ENCODE measurements at places on chromosomes 12 and 14.
A peak's percentile ranks its signal among the peaks of the same experiment; 100 is the strongest.

DNA sequence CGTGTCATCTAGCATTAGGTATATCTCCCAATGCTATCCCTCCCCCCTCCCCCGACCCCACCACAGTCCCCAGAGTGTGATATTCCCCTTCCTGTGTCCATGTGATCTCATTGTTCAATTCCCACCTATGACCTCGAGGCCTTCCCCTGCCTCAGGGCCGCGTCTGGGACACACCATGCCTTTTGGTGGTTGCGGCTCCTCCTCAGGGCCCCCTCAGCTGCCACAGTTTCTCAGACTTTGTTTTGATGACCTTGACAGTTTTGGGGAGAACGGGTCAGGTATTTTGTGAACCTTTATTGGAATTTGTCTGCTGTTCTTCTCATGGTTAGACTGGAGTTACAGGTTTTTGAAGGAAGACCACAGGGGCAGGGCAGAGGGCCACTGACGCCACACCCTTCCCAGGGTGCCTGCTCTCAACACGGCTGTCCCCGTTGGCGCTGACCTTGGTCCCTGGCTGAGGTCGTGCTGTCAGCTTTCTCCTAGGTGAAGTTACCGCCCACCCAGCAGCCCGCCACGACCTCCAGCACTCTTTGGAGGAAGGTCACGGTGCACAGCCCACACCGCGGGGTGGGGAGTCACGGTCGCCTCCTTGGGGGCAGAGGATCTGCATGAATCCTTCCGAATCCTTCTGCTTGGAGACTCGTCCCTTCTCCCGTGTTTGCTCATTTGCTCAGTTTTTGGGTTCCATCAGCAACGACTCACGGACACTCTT is 130.5 kb downstream of the KIF26A start:
- no peaks in the 10 kb centered on the region for H3K4me1 ChIP-seq
- no peak for DNase-seq
- H3K27ac ChIP-seq, result no peak overlapping the region
- no peaks in the 10 kb centered on the region for H3K27me3 ChIP-seq
- H3K4me3 ChIP-seq, result no peak overlapping the region
- no peaks in the 10 kb centered on the region for H3K36me3 ChIP-seq

DNA sequence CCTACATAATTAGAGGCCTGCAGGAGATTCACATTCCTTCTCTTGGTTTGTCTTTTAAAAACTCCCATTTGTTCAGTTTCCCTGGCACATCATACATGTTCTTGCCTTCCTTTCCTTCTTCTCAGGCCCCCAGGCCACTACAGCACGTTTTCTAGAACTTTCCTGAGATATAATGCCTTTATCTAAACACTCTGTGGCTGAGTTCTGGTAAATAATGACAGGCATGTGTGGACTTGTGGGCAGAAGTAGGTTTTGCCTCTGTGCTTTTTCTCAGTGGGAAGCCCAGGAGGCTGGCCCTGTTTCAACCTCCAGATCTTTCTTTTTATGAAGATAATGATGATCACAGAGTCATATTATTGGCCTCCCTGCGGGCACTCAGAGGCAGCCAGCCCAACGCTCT is 117.2 kb downstream of the TMX1 start:
- no peaks in the 10 kb centered on the region for H3K36me3 ChIP-seq
- no peak overlapping the region for H3K4me3 ChIP-seq
- H3K4me1 ChIP-seq, result peaks cover 5% of the 10 kb centered on the region
- no peak overlapping the region for H3K27ac ChIP-seq

DNA sequence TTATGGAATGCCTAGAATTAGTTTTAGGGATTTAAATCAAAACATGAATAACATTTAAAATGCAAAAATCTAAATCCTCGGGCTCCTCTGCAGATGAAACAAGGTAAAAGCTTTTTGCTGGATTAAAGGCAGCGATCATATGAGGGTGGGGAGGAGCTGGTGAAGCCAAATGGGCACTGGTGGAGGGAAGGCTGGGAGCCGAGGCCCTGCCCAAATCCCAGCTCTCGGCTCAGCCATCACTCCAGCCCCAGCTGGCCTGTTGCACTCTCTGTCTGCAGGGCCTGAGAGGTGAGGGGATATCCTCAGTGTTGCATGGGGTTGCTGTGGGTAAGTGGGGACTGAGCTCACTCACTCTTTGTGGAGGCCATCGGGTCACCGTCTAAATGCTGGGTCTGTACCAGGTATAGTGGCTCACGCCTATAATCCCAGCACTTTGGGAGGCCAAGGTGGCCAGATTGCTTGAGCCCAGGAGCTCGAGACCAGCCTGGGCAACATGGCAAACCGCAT is 28.6 kb downstream of the CALM1 start:
- no peak overlapping the region for H3K27ac ChIP-seq
- no peaks in the 10 kb centered on the region for H3K4me1 ChIP-seq
- no peak overlapping the region for H3K4me3 ChIP-seq
- H3K27me3 ChIP-seq, result no peaks in the 10 kb centered on the region
- H3K36me3 ChIP-seq, result no peaks in the 10 kb centered on the region
- no peak for DNase-seq

DNA sequence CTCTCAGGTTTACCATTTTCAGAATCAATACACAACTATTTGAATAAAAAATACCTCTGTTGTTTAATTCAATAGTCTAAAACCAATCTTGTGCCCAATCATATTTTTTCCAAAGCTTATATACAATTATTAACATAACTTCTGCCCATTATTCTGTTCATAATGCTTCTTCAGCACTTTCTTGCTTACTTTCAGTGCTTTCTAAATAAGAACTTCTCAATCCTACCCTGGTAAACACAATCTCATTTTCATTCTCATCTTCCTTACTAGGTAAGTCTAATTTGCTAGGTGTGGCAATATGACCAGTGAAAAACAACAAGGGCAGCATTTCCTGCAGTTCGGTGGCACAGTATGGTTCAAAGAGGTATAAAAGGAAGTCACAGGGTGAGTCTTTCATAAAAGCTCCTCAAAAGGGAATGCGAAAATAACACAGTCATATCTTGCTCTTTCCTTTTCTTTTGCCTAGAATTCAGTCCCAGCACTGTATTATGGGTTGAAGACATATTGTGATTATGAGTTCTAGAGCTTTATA is 103.5 kb downstream of the FOXG1 start:
- H3K4me3 ChIP-seq, result no peak overlapping the region
- no peaks in the 10 kb centered on the region for H3K27me3 ChIP-seq
- H3K4me1 ChIP-seq, result no peaks in the 10 kb centered on the region
- no peaks in the 10 kb centered on the region for H3K36me3 ChIP-seq

- H3K4me1 ChIP-seq, result peaks cover 17% of the 10 kb centered on the region
- no peak overlapping the region for H3K4me3 ChIP-seq
- no peaks in the 10 kb centered on the region for H3K27me3 ChIP-seq
- H3K36me3 ChIP-seq, result no peaks in the 10 kb centered on the region
These were observed 75.1 kb downstream of the DCAF5 start for GRCh38 chr14:69077841-69078240.

DNA sequence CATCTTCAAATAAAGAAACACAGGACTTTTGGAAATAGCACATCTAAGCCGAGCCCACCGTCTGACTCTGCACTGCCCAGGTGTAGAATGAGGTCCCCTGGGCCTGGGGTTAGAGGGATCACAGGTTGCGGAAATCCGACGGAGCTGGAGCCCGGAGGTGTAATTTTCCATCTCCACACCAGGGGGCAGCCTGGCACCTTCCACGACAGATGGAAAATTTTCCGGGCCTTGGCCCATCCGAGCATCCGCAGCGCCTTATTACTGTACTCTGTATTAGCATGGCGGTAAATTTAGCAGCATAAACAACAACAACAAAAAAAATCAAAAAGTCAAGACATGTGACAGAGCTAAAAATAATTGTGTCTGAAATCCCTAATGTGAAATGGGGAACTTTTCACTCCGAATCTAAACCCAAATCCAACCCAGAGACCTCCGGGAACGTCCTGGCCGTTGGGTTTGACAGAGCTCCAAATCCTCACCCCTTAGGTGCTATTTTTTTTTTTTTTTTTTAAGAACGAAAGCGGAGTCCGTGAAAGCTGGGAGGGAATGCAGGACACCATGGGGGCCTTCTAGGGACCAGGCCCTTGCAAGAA is 93.9 kb downstream of the KSR2 start:
- DNase-seq, result no peak
- no peaks in the 10 kb centered on the region for H3K4me1 ChIP-seq
- no peaks in the 10 kb centered on the region for H3K36me3 ChIP-seq

GRCh38 chr12:52024845-52025230 is 18.1 kb downstream of the TAMALIN start:
- no peaks in the 10 kb centered on the region for H3K27me3 ChIP-seq

DNA sequence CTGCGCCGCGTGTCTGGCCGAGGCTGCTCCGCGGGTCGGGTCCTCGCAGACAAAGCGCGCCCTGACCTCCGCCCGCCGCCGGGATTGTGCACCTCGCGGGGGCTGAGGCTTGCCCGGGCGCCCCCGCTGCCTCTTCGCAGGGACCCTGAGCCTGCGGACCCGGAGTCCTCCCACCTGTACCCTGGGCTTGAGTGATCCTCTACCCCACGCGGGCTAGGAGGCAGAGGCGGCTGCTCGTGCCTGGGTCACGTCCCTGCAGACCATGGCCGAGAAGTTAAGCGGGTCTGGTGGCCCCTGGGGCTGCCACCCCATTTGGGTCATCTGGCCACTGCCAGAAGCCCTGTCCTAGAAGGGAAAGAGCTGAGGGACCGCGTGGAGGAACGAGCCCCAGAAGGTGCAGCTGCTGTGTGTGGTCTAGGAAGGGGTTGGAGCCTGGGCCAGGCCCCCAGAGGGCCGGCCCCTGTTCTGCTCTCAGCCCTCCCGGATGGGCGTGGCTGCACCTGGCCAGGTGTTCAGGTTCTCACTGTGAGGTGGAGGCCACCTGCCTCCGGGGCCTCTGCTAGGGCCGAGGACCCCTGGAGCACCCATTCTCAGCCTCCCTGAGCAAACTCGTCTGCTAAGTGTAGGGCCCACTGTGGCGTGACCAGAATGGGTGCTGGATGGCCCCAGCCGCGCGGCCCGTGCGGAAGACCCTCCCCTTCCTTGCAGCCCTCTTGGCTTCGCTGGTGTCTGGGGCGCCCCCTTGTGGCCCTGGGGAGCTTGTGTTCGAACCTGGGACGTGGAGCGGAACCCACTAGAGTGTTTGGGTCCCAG is 49.6 kb downstream of the LRCOL1 start:
- no peaks in the 10 kb centered on the region for H3K27me3 ChIP-seq
- H3K4me1 ChIP-seq, result peaks cover 28% of the 10 kb centered on the region
- no peak for DNase-seq
- peak overlapping the region; percentile 68 for H3K4me3 ChIP-seq

DNA sequence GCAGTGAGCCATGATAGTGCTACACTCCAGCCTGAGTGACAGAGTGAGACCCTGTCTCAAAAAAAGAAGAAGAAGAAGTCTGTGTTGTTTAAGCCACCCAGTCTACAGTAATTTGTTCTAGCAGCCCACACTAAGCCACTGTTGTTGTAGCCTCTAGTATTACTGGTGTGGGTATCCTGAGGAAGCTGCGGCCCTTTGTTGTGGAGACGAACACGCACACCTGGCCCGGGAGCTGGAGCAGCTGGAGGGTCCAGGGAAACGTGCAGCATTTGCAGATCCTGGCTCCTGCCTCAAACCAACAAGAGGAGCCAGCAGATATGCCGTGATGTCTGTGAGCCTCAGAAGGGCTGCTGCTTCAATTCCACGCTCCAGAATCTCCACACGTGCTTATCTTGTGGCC is 65.3 kb downstream of the MAP1LC3B2 start:
- no peaks in the 10 kb centered on the region for H3K4me1 ChIP-seq
- no peak overlapping the region for H3K4me3 ChIP-seq
- no peaks in the 10 kb centered on the region for H3K27me3 ChIP-seq
- no peak overlapping the region for H3K27ac ChIP-seq
- DNase-seq, result no peak
- no peaks in the 10 kb centered on the region for H3K36me3 ChIP-seq

DNA sequence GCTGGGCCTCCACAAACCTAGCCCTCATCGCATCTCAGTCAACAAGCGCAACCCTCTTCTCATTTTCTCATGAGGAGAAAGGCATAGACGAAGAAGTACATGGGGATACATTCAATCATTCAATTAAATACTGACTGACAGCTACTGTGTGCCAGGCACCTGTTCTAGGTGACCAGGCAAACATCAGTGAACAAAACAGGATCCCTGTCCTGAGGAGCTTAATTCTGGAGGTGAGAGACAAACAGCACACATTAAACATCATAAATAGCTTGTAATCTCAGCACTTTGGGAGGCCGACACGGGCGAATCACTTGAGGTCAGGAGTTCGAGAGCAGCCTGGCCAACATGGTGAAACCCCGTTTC is 362 bp upstream of the ACYP1 start:
- H3K4me1 ChIP-seq, result peaks cover 31% of the 10 kb centered on the region
- H3K36me3 ChIP-seq, result no peaks in the 10 kb centered on the region
- H3K27me3 ChIP-seq, result no peaks in the 10 kb centered on the region
- DNase-seq, result no peak
- H3K27ac ChIP-seq, result no peak overlapping the region

- H3K27ac ChIP-seq, result no peak overlapping the region
- no peaks in the 10 kb centered on the region for H3K27me3 ChIP-seq
- no peaks in the 10 kb centered on the region for H3K36me3 ChIP-seq
These were observed 237.3 kb downstream of the CACNA1C start for GRCh38 chr12:2290091-2290490.

GRCh38 chr14:70888681-70889175 is 18.5 kb upstream of the PCNX1 start:
- no peaks in the 10 kb centered on the region for H3K36me3 ChIP-seq
- H3K4me3 ChIP-seq, result no peak overlapping the region
- no peaks in the 10 kb centered on the region for H3K27me3 ChIP-seq
- H3K27ac ChIP-seq, result no peak overlapping the region
- no peaks in the 10 kb centered on the region for H3K4me1 ChIP-seq
- no peak for DNase-seq

DNA sequence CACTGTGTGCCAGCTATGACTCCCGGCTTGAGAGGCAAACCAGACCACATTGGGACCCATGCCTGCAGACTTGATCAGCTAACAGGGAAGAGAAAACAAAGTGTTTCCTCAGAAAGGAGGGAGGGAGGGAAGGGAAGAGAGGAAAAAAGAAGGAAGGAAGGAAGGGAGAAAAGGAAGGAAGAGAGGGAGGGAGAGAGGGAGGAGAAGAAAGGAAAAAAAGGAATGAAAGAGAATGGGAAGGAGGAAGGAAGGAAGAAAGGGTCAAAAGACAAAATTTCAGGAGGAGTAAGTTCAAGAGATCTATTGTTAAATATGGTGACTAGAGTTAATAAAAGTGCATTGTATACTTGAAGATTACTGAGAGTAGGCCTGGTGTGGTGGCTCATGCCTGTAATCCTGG is 18.9 kb downstream of the FIGNL2 start:
- H3K27ac ChIP-seq, result no peak overlapping the region
- H3K4me1 ChIP-seq, result no peaks in the 10 kb centered on the region
- H3K36me3 ChIP-seq, result no peaks in the 10 kb centered on the region
- H3K4me3 ChIP-seq, result no peak overlapping the region
- H3K27me3 ChIP-seq, result no peaks in the 10 kb centered on the region

GRCh38 chr12:68451261-68452077 is 119.3 kb upstream of the MDM1 start:
- H3K4me1 ChIP-seq, result peaks cover 28% of the 10 kb centered on the region
- H3K4me3 ChIP-seq, result no peak overlapping the region
- H3K36me3 ChIP-seq, result no peaks in the 10 kb centered on the region
